Astrocyte (in vitro differentiated cells and primary cell): ENCODE measurements at places on chromosomes 12 and 14. TPM values are rescaled to one million over a fixed set of nuclear protein-coding genes. Genes with fewer than 3 reads are reported as not detected.

DNA sequence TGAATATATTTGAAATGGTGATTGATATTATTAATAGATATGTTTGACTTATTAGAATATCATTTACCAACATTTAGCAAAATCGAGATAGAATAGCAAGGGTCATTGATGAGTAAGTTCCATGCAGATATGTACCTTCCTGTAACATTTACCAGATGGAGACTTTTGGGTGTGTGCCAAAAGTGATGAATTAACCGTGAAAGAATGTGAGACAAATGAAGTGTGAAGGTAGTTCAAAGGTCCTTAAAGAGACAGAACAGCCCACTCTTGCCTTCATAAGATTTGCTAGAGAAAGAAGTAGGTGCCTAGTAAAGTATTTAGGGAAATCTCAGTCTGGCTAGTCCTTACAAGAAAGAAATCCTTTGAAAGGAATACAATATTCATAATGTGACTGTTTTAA, 45.5 kb downstream of the FGD4 start:
- peak; percentile 84 for DNase-seq
- peaks cover 6% of the 10 kb centered on the region for H3K4me1 ChIP-seq
- no peak overlapping the region for H3K27ac ChIP-seq
- H3K27me3 ChIP-seq, result no peaks in the 10 kb centered on the region
- H3K4me3 ChIP-seq, result no peak overlapping the region

DNA sequence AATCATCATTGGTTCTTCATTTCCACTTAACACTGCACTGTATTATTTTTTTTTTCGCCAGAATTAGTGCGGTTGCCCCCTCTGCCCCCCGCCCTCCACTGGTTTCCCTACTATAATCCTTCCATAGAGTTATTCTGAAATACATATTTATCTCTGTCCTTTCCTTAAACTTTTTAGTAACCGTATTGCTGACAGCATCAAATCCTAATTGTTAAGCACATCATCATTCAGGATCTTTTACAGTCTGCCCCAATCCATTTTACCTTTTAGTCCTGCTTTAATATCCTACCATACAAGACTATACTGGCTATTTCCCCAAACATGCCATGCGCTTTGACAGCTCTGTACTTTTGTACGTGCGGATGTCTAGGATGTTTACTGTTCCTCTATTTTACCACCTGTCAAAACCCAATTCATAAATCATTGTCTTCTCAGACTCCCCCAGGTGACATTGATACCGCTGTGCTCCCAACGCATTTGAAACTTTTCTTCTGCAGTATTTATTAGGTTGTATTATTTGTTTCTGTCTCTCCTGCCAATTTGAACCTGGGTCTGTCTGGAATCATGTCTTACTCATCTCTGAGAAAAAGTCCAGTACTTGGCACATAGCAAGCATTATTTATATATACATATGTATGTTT, 1.0 kb downstream of the FGFR1OP2 start:
- H3K27me3 ChIP-seq, result no peaks in the 10 kb centered on the region
- no peaks in the 10 kb centered on the region for H3K36me3 ChIP-seq
- H3K27ac ChIP-seq, result peak overlapping the region; percentile 96
- peak overlapping the region; percentile 97 for H3K4me3 ChIP-seq
- H3K4me1 ChIP-seq, result peaks cover 26% of the 10 kb centered on the region
- DNase-seq, result no peak

DNA sequence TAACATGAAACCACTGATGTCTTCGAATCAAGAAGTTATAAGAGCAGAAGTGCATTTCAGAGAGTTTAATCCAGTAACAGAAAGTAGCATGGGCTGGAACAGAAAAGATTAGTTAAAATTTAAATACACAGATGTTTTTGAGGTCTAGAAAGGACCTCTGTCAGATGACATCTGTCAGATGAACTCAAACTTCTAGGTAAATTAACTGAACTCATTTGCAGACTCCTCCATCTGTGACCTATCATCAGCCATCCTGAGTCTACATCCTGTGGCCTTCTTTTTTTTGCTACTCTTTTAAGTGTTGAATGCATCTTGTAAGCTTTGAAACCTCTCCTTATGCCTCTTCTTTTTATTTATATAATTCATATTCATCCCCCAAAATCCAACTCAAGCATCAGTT, 53.3 kb downstream of the C2CD5 start:
- H3K27me3 ChIP-seq, result no peaks in the 10 kb centered on the region
- DNase-seq, result no peak
- no peak overlapping the region for H3K4me3 ChIP-seq
- H3K4me1 ChIP-seq, result no peaks in the 10 kb centered on the region

DNA sequence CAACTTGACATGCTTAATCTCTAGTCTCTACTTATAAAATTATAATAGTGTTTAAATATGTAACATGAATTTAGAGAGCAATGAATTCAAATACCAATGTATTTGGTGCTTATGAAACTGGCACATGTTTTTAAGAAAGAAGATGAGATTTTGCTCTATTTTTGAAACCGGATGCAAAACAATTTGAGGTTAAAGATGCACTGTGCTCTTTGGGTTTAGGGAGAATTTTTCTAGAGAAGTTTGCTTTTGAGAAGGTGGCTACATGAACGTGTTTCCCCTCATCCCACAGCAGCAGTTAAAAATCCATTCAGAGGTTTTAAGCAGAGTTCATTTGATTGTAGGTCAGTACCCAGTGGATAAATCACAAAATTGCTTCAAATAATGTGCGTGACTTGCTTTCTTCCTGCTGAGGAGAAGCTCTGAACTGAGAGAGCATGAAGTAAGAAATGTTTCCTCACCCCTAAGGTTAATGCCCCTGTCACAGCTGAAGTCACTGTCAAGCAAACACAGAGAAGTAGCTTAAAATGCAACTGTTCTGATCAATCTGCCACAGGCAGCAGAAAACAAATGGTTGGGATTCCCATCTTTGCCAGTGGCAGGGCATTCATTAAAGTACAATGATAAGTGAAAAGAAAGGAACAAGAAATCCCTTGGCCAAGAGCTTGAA, 241.9 kb upstream of the SYT1 start:
- no peak overlapping the region for H3K4me3 ChIP-seq
- no peaks in the 10 kb centered on the region for H3K36me3 ChIP-seq
- DNase-seq, result no peak
- no peak overlapping the region for H3K27ac ChIP-seq
- H3K4me1 ChIP-seq, result no peaks in the 10 kb centered on the region
- H3K27me3 ChIP-seq, result no peaks in the 10 kb centered on the region

GRCh38 chr12:91103101-91103500, 8.2 kb downstream of the LUM start:
- H3K4me1 ChIP-seq, result peaks cover 24% of the 10 kb centered on the region
- no peak overlapping the region for H3K4me3 ChIP-seq
- DNase-seq, result no peak
- H3K36me3 ChIP-seq, result no peaks in the 10 kb centered on the region
- no peaks in the 10 kb centered on the region for H3K27me3 ChIP-seq

Gene LBHD2
- not detected in 2 replicates for total RNA-seq
